Cortex of kidney (tissue), 1 donor: ENCODE measurements at places on chromosomes 5 and 9.

- no peak for DNase-seq
These were observed 653.7 kb downstream of the TLE1 start for GRCh38 chr9:81035601-81036000.

- no peak for DNase-seq
These were observed 131.1 kb upstream of the MPDZ start for GRCh38 chr9:13410566-13411031.

GRCh38 chr5:55547781-55548180 lies 13.0 kb upstream of the PLPP1 start:
- DNase-seq: no peak

DNA sequence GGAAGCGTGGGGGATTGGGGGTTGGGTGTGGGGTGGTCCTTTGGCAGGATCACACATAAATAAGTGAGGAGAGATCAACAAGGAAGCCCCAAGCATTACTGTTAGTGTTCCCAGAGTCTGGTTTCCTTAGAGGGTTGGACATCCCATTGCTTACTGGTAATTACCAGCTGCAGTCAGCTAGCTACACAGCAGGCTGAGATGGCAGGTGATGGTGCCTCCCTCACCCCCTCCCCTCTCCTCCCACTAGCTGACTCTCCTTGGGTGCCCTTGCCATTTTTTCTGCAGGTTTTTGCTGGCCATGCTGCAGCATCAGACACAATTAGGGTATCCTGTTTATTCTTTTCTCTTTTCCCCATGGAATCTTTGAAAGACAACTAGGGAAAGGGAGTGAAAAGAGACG lies 107.5 kb upstream of the TLR4 start:
- DNase-seq: no peak

DNA sequence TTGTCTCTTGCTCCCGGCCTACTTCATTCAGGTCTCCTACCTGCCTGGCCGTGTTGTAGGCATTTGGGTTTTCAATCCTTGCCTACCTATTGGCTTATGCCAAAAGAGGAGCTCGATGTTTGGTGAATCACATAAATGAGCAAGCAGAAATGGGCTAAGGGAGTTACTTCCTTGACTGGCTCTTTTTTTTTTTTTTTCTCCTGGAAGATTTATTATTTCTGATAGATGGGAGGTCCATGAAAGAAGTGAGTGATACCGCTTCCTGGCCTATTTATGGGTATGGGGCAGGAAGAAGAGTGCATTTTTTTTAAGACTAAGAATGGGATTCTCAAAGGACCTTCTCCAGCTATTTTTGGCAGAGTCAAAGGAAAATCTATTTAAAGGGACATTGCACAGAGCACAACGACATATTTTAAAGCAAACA lies 294.1 kb downstream of the ARHGAP26 start:
- no peak for DNase-seq

GRCh38 chr9:89482901-89483361 lies 15.0 kb downstream of the SEMA4D start:
- no peak for DNase-seq

DNA sequence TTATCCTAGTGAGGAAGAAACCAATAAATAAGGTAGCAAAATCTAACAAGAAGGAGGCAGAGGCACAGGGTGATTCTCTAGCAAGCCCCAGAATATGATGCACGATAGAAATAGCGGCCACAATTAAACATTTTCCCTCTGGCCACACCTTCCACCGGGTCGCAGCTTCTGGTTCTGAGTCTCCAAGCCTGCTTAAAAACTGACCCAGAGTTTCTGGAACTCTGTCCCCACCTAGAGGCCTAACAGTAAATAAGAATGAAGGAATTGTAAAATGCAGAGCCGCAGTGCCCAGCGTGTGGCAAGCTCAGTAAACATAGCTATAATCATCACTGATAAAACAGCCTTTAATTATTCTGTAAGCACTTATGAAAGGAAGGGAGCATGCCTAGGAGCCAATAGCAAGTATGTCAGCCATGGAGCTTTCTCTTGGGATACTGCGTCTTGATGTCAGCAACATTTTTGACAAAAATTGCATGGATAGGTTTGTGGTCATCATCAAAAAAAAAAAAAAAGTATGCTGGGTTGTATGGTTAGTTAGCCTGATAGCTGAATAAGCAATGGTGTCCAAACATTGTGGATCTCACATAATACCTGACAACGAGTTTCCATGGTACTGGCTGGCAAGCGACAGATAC lies 465.5 kb downstream of the DNAH5 start:
- DNase-seq: no peak

- no peak for DNase-seq
These were observed 11.7 kb upstream of the OR13D1 start for GRCh38 chr9:104682642-104683041.

DNA sequence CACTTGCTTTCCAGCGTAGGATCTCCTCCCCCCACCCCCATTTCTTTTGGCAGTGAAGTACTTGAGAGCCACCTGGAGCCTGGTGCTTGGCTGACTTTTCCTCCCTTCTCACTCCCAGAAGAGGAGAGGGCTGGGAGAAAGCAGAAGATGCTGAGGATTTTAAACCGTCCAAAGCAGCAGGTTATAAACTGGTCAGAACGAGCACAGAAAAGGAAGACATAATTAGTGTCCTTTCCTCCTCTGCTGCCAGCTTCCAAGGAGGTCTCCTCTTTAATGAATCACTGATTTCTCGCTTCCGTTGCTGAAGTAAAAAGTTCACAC lies 563 bp upstream of the FGF10 start:
- no peak for DNase-seq
